ENCODE measurements at places on chromosomes 4 and X. TPM values are rescaled to one million over a fixed set of nuclear protein-coding genes. Genes with fewer than 3 reads are reported as not detected.

Gene AASDH
- 9.3 TPM for total RNA-seq

DNA sequence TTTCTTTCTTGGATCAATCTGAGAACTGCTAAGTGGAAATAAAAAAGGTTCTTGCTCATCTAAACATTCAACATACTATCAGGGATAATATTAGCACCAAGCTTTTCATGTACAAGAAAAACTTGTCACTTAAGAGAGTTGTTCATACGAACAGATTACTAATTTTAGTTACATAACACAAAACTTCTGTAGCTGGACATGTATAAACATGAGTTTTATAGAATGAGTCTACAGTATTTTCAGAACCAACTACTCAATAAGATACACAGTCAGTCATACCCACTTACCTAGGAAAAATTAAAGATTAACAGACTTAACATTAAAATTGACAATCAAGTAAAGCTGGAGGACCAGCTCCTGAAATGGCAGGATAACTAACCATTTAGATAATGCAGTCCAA is 540.1 kb upstream of the FAM241A start:
- H3K4me3 ChIP-seq, result no peak overlapping the region
- no peak for DNase-seq
- no peak overlapping the region for H3K27ac ChIP-seq
- no peaks in the 10 kb centered on the region for H3K4me1 ChIP-seq
- no peaks in the 10 kb centered on the region for H3K27me3 ChIP-seq

DNA sequence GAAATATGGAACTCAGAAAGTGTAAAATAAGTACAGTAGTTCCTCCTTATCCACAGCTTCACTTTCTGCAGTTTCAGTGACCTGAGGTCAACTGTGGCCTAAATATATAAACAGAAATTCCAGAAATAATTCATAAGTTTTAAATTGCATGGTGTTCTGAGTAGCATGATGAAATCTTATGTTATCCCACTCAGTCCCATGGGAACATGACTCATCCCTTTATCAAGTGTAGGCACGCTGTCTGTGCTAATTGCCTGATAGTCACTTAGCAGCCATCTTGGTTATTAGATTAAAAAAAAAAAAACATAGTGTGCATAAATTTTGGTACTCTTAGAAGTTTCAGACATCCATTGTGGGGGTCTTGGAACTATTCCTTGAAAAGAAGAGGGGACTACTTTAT is 983.4 kb upstream of the ADGRL3 start:
- H3K36me3 ChIP-seq, result no peaks in the 10 kb centered on the region
- DNase-seq, result no peak
- no peak overlapping the region for H3K4me3 ChIP-seq
- H3K27me3 ChIP-seq, result no peaks in the 10 kb centered on the region

DNA sequence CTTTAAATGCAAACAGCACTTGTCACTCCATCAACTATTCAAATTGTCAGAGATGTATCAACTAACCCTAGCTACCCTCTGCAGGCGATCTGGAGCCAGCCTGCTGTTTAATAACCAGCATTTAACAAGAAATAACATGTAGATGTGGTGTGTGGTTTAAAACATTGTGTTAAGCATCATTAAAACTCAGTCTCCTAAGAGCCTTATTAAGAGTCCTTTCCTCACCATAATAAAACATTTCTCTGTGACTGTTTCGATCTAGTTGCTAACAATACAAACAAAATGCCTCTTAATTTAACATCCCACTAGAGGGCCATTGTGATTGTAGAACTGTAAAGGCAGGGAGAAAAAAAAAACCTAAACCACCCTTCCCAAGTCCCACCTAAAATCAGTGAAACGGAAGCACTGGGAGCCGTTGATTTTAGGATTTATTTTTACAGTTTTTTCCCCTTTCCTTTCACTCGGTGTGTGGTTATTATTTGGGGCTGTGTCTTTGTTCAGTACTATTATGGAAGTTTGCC is 708.6 kb downstream of the C4orf33 start:
- H3K4me1 ChIP-seq, result no peaks in the 10 kb centered on the region
- H3K27ac ChIP-seq, result no peak overlapping the region
- no peaks in the 10 kb centered on the region for H3K36me3 ChIP-seq
- no peak for DNase-seq

DNA sequence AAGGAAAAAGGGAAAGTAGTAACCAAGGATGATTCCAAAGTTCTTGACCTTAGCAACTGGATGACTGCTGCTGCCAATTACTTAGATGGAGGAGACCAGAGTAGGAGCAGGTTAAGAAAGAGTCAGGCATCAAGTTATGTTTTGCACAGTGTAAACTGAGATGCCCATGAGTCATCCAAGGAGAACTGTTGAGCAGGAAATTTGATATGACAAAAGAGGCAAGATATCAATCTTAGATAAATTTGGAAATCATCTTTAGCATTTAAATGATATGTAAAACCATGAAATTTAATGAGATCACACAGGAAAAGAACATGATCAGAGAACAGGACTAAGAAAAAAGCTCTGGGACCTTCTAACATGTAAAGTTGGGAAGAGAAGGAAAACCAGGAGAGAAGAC is 361.3 kb downstream of the OPHN1 start:
- no peak overlapping the region for H3K4me3 ChIP-seq
- DNase-seq, result no peak
- no peak overlapping the region for H3K27ac ChIP-seq
- no peaks in the 10 kb centered on the region for H3K36me3 ChIP-seq
- H3K27me3 ChIP-seq, result no peaks in the 10 kb centered on the region

GRCh38 chrX:11967986-11968869 is 170.0 kb upstream of the FRMPD4 start:
- H3K4me3 ChIP-seq, result no peak overlapping the region

DNA sequence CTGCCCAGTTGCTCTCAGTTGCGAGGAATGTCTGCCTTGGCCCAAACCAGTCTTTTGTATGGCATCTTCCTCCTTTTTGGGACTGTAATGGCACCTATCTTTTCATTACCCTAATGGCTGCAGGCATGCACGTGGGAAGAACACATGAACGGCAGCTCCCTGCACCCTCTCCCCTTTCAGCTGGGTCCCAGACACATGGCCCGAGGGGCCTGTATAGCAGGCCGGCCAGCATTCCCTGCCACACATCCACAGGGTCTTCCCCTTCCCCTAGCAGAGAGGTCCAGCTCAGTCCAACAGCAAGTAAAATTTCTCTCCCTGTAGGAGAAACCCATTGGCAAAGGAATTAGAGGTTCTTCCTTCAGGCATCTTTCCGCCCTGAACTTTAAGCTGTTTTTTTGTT is 829.1 kb upstream of the AGA start:
- H3K27me3 ChIP-seq, result no peaks in the 10 kb centered on the region
- H3K27ac ChIP-seq, result no peak overlapping the region
- no peaks in the 10 kb centered on the region for H3K36me3 ChIP-seq
- DNase-seq, result no peak
- H3K4me3 ChIP-seq, result no peak overlapping the region
- no peaks in the 10 kb centered on the region for H3K4me1 ChIP-seq

DNA sequence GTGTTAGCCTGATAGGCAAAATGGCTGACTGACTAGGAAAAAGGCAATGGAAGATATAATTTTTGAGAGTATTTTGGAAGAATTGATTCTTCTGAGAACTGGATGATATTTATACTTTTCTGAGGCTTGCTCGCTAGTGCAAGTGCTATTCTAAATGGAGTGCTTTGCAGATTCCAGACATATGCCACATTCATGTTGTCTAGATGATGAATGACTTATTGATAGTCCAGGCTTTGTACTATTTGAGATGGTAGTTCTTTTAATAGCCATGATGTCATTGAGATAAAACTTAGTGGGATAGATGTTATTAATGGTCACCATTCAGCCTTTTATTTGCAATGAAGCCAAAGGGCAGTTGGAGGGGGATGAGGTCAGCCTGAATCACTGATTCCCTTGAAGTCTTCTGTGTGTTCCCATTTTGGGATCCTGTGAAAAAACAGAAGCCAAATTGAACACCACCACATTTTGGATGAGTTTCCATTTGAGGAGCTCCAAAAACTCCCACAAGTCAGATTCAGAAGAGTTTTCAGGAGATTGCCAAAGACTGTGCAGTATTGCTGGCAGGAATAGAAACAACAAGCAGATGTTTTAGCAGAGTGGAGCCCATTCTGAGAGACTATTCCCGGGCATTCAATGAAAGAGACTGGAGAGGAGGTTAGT is 184.1 kb downstream of the IL1RAPL2 start:
- DNase-seq, result no peak
- H3K27ac ChIP-seq, result no peak overlapping the region
- no peak overlapping the region for H3K4me3 ChIP-seq

Gene TBX22
- not detected for total RNA-seq

Gene OPHN1
- total RNA-seq, result 1.4 TPM
